Stimulated activated CD8-positive, alpha-beta memory T cell treated with anti-CD3 and anti-CD28 coated beads, Interleukin-4, amount 100 ng/mL, for 1 hour (primary cell): ENCODE measurements at places on chromosomes 16 and 17.

DNA sequence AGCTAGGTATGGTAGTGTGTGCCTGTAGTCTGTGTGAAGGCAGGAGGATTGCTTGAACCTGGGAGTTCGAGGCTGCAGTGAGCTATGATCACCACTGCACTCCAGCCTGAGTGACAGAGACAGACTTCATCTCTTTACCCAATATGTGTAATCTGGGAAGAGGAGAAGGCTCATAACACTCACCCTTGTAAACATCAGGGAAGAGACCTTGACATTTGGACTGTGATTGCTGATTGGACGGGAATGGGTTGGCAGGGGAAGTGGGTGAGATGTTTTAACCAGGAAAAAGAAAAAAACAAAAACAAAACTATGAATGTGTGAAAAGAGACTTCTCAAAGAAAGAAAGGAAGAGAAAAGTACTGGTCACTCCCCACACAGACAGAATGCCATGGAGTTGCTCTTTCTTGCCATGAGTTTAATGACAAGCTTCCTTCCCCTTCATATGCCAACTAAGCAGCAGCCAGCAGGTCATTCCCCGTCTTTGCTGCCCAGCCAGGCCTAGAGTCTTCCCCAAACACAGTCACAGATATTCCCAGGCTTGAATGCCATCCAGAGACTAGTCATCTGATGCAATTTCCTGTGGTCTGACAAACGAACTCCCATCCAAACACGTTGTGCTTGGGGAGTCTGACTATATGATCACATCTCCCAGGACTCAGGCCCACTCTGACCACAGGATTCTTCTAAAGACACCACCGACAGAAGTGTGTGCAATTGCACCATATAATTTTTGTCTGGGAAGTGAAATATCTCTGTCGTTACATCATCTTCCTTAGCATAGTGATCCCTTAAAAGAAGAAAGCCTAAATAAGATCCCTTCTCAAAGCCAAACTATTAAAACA lies 3.6 kb upstream of the XAF1 start:
- DNase-seq, result no peak

GRCh38 chr17:35913609-35914008 lies 17.0 kb downstream of the RDM1 start:
- DNase-seq, result no peak

DNA sequence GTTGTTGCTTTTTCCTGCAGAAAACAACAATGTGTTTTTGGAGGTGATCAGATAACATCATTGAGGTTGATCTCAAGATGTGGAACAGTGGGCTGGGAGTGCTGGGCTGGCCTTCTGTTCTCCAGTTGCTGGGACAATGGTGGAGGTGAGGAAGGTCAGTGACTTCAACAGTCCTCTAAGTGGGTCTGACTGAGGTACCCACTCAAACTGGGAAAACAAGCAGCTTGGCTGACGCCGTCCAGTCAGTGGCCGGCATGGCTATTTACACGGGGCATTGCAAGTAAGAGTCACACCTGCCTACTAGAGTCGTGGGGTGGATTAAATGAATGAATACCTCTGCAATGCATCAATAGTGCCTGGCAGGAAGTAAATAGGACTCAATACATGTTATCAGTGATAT lies 386.7 kb upstream of the ZFHX3 start:
- DNase-seq, result no peak

GRCh38 chr17:752620-753219 lies 656 bp upstream of the GEMIN4 start:
- no peak for DNase-seq

- DNase-seq, result no peak
Observed at GRCh38 chr16:80341263-80341662, 199.5 kb upstream of the DYNLRB2 start.

GRCh38 chr16:73891129-73891542 lies 405.5 kb upstream of the PSMD7 start:
- DNase-seq, result no peak

DNA sequence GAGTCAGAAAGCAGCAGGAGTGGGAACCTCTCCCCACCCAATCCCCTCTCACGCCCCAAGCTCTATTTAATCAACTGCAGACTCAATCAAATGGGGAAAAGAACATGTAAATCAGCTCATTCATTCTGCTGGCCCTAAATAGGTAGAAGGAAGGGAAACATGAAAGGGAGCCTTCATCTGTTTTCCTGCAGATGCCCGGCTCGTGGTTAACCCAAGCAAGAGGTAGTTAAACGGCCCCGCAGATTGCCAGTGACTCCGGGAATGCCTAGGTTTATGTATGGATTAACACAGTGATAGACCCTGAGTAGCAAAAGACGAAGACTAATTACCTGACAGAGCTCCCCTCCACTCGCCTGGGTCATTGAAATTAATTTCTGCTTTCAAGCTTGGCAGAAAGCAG lies 542.0 kb downstream of the WWOX start:
- no peak for DNase-seq

GRCh38 chr16:78689028-78689427 lies 589.6 kb downstream of the WWOX start:
- DNase-seq, result no peak
